ENCODE measurements at places on chromosomes 4 and X. TPM values are rescaled to one million over a fixed set of nuclear protein-coding genes. Genes with fewer than 3 reads are reported as not detected.

The CXCL6 gene
- not detected for polyA plus RNA-seq

The VGLL1 gene
- 8.4 TPM for polyA plus RNA-seq

The IGSF1 gene
- 11.5 TPM for polyA plus RNA-seq

The CTAG2 gene
- polyA plus RNA-seq, result not detected

The GRID2 gene
- polyA plus RNA-seq, result 0.12 TPM

The RS1 gene
- polyA plus RNA-seq, result 0.37 TPM

The USP17L17 gene
- not detected for polyA plus RNA-seq

The NMU gene
- 6.1 TPM for polyA plus RNA-seq

The NDST3 gene
- 1.6 TPM for polyA plus RNA-seq

The MAGEA8 gene
- 0.20 TPM for polyA plus RNA-seq

The F11 gene
- polyA plus RNA-seq, result 0.99 TPM

The AFF2 gene
- 3.4 TPM for polyA plus RNA-seq

The ZMAT1 gene
- polyA plus RNA-seq, result 32.0 TPM

The GUCY1B1 gene
- 52.2 TPM for polyA plus RNA-seq

The MCF2 gene
- polyA plus RNA-seq, result 0.14 TPM

The ARHGAP36 gene
- polyA plus RNA-seq, result 0.40 TPM

The TBC1D19 gene
- polyA plus RNA-seq, result 18.4 TPM

The TLR1 gene
- 5.1 TPM for polyA plus RNA-seq

The AFP gene
- not detected for polyA plus RNA-seq

The ZNF157 gene
- polyA plus RNA-seq, result 0.86 TPM

The ADH1A gene
- polyA plus RNA-seq, result 18.1 TPM

The FOXP3 gene
- polyA plus RNA-seq, result 0.69 TPM

The HSFX2 gene
- polyA plus RNA-seq, result not detected

The HHIP gene
- polyA plus RNA-seq, result 68.7 TPM

The GRIA2 gene
- polyA plus RNA-seq, result 0.83 TPM

The C4orf33 gene
- 16.7 TPM for polyA plus RNA-seq

The MGARP gene
- polyA plus RNA-seq, result 0.19 TPM

The RAB9B gene
- 3.0 TPM for polyA plus RNA-seq

The ZDHHC9 gene
- 36.8 TPM for polyA plus RNA-seq

The SSX2B gene
- polyA plus RNA-seq, result not detected

The TBX22 gene
- polyA plus RNA-seq, result 0.08 TPM

The NPY1R gene
- polyA plus RNA-seq, result 0.31 TPM

The UGT2B11 gene
- polyA plus RNA-seq, result not detected

The FAM114A1 gene
- polyA plus RNA-seq, result 57.5 TPM

The ARHGAP6 gene
- 21.2 TPM for polyA plus RNA-seq

Measured in right lung (tissue), 10 donors.